Nasal cavity respiratory epithelium epithelial cell of viscerocranial mucosa (primary cell): ENCODE measurements at places on chromosomes 2 and 18. TPM values are rescaled to one million over a fixed set of nuclear protein-coding genes. Genes with fewer than 3 reads are reported as not detected.

Gene CXCR1
- not detected in 2 replicates for total RNA-seq

Gene DYNAP
- not detected in 2 replicates for total RNA-seq

Gene FOXI3
- total RNA-seq: 0.34 TPM in 1 of 2 replicates, not detected in the other

Gene DSEL
- total RNA-seq: 3.5 and 3.8 TPM in 2 replicates

Gene CPO
- 0.14 TPM in 1 of 2 replicates, not detected in the other for total RNA-seq

Gene GRHL1
- 32.5 and 85.2 TPM in 2 replicates for total RNA-seq
